ENCODE measurements at places on chromosomes 12 and 14. TPM values are rescaled to one million over a fixed set of nuclear protein-coding genes. Genes with fewer than 3 reads are reported as not detected.

The APOF gene
- not detected for total RNA-seq

DNA sequence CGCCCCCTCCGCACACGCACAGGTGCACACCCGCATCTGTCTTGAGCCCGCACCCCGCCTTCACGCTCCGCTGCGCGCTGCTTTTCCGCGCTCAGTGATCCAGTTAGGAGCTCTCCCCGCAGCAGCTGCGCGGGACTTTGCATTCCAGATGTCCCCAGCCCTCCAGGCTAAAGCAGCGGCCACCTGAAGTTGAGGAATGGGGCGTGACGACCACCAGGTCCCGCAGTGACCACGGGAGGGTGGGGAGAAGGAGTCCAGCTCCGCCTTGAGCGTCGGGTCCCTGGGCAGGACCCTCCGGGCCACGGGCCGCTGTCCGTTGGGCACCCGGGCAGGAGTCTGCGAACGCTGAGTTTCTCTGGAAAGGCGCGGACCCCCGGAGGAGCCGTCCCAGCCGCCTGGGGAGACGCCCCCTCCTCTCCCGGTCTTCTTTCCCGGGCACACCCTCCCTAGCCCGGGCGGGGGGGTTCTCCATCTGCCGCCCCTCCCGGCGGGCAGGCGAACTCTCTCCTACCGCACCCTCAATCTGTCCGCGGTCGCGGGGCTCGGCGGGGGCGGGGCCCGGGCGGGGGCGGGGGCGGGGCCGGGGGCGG, 334 bp upstream of the TMEM132C start:
- DNase-seq, result no peak

- no peak for DNase-seq
Measured at GRCh38 chr12:19760611-19761010, 321.3 kb downstream of the AEBP2 start.

GRCh38 chr12:68786929-68787328, 21.0 kb upstream of the MDM2 start:
- DNase-seq, result no peak

The ADAM21 gene
- total RNA-seq, result not detected

DNA sequence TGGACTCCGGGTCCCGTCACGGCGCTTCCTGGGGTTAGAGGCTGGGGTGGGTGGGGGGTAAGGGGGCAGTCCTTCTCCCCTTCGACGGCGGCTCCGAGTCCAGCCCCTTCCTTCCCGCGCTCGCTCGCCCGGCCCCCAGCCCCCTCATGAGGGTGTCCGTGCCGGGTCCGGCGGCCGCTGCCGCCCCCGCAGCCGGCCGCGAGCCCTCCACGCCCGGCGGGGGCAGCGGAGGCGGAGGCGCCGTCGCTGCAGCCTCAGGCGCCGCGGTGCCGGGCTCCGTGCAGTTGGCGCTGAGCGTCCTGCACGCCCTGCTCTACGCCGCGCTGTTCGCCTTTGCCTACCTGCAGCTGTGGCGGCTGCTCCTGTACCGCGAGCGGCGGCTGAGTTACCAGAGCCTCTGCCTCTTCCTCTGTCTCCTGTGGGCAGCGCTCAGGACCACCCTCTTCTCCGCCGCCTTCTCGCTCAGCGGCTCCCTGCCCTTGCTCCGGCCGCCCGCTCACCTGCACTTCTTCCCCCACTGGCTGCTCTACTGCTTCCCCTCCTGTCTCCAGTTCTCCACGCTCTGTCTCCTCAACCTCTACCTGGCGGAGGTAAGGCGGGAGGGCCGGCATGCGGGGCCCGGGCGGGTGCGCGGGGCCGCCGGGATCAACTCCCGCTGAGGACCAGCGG, 500 bp downstream of the GPR137C start:
- DNase-seq, result no peak

The CD4 gene
- total RNA-seq, result 16.2 TPM
